ENCODE measurements at places on chromosomes 12 and 14. TPM values are rescaled to one million over a fixed set of nuclear protein-coding genes. Genes with fewer than 3 reads are reported as not detected.

The RND1 gene
- 5.2 TPM for polyA plus RNA-seq

The DLK1 gene
- not detected for polyA plus RNA-seq

The GPR135 gene
- 0.80 TPM for polyA plus RNA-seq

The DHRS2 gene
- 0.10 TPM for polyA plus RNA-seq

The AMN gene
- 0.03 TPM for polyA plus RNA-seq

The TAS2R50 gene
- not detected for polyA plus RNA-seq

The TESPA1 gene
- not detected for polyA plus RNA-seq

The SOAT2 gene
- not detected for polyA plus RNA-seq

The KCNK10 gene
- polyA plus RNA-seq, result not detected

The ARHGEF40 gene
- 19.9 TPM for polyA plus RNA-seq

The P2RX2 gene
- not detected for polyA plus RNA-seq

The LMO3 gene
- not detected for polyA plus RNA-seq

The BATF gene
- polyA plus RNA-seq, result not detected

The PRR4 gene
- 2.6 TPM for polyA plus RNA-seq

The EEF1AKMT3 gene
- 7.3 TPM for polyA plus RNA-seq

The TMEM30B gene
- 0.32 TPM for polyA plus RNA-seq

The PPFIA2 gene
- not detected for polyA plus RNA-seq

Measured in endothelial cell of umbilical vein (primary cell).